ENCODE measurements at places on chromosomes 6 and 20.

- no peak for DNase-seq
Observed at GRCh38 chr6:106702451-106703110, 73.2 kb downstream of the QRSL1 start.

DNA sequence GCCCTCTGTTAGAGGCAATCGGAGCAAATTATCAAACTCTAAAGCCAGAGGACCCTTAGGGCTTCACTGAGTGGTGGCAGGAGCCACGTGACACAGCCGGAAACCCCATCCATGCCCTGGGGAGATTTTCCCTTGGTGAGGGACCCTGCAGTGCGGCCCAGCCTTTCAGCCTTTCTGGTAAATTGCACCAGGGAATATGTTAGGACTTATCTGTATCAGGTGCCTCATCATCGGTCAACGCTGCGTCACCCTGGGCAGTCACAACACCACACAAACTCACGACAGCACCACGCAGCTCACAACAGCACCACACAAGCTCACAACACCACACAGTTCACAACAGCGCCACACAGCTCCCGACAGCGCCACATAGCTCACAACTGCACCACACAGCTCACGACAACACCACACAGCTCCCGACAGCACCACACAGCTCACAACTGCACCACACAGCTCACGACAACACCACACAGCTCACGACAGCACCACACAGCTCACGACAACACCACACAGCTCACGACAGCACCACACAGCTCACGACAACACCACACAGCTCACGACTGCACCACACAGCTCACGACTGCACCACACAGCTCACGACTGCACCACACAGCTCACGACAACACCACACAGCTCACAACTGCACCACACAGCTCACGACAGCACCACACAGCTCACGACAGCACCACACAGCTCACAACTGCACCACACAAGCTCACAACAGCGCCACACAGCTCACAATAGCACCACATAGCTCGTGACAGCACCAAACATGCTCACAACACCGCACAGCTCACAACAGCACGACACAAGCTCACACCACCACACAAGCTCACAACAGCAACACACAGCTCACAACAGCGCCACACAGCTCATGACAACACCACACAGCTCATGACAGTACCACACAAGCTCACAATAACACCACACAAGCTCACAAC, 199.0 kb downstream of the DLL1 start:
- no peak for DNase-seq

GRCh38 chr6:10375391-10375969, 39.4 kb downstream of the TFAP2A start:
- DNase-seq: no peak

DNA sequence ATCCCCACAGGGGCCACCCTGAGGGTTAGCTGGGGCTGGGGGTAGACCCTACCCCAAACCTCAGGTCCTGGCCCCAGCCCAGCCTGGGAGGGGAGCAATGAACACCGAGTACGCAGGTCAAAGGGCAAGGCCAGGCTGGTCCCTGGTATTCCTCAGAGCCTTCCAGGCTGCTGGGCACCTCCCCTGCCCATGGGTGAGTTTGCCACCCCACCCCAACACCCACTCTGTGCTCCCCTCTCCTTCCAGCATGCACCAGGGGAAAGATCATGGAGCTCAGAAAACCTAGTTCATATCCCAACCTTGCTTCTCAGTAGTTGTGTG, 103.9 kb upstream of the FOXP4 start:
- no peak for DNase-seq

DNA sequence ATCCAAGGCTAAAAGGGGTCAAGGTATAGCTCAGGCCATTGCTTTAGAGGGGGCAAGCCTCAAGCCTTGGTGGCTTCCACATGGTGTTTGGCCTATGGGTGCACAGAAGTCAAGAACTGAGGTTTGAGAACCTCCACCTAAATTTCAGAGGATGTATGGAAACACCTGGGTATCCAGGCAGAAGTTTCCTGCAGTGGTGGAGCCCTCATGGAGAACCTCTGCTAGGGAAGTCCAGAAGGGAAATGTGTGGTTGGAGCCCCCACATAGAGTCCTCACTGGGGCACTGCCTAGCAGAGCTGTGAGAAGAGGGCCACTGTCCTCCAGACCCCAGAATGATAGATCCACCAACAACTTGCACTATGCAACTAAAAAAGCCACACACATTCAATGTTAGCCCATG, 678.7 kb upstream of the ADGRB3 start:
- DNase-seq: no peak

GRCh38 chr6:70666706-70667105, 977 bp upstream of the SMAP1 start:
- no peak for DNase-seq

Data from NCI-H446 (cell line).